ENCODE measurements at places on chromosomes 12 and 14.

GRCh38 chr12:132907216-132907615 is 19.8 kb upstream of the CHFR start:
- DNase-seq, result no peak

DNA sequence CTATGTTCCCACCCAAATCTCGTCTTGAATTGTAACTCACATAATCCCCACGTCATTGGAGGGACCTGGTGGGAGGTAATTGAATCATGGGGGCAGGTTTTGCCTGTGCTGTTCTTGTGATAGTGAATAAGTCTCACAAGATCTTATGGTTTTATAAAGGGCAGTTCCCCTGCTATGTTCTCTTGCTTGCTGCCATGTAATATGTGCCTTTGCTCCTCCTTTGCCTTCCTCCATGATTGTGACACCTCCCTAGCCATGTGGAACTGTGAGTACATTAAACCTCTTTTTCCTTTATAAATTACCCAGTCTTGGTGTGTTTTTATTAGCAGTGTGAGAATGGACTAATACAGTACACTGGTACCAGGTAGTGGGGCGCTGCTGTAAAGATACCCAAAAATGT is 177.6 kb upstream of the SYT10 start:
- DNase-seq, result no peak

DNA sequence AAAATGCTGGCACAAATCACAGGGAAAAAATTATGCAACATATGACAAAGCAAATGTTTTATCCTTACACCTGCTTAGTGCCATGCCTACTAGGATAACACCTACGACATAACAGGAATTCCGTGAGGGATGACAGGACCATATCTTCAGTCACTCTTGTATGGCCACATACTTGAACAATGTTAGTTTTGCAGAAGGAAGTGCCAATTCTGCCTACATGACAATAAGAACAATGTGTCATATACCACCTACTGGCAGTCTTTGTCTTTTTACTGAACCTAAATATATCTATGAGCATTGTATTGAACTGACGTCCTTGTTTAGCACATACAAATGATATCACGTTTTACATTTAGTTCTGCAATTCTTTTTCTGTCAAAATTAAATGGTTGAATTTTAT is 234.0 kb downstream of the ADAMTS20 start:
- no peak for DNase-seq

DNA sequence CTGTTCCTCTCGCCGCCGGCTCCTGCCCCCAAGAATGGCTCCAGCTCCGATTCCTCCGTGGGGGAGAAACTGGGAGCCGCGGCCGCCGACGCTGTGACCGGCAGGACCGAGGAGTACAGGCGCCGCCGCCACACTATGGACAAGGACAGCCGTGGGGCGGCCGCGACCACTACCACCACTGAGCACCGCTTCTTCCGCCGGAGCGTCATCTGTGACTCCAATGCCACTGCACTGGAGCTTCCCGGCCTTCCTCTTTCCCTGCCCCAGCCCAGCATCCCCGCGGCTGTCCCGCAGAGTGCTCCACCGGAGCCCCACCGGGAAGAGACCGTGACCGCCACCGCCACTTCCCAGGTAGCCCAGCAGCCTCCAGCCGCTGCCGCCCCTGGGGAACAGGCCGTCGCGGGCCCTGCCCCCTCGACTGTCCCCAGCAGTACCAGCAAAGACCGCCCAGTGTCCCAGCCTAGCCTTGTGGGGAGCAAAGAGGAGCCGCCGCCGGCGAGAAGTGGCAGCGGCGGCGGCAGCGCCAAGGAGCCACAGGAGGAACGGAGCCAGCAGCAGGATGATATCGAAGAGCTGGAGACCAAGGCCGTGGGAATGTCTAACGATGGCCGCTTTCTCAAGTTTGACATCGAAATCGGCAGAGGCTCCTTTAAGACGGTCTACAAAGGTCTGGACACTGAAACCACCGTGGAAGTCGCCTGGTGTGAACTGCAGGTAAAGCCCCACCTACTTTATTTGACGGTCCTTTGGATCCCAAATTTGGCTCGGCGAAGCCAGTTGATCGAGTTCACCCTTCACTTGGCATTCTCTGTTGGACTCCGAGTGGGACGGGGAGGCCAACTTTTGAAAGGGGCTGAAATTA is 1.5 kb downstream of the WNK1 start:
- peak; percentile 57 for DNase-seq

- DNase-seq, result no peak
These were observed 574 bp downstream of the PAWR start for GRCh38 chr12:79690142-79690637.

- DNase-seq, result no peak
These were observed 32.9 kb upstream of the SPTLC2 start for GRCh38 chr14:77649326-77649725.

GRCh38 chr12:104790296-104791125 is 167.6 kb downstream of the SLC41A2 start:
- peak; percentile 70 for DNase-seq

- DNase-seq, result no peak
These were observed 75.0 kb upstream of the SLC24A4 start for GRCh38 chr14:92247947-92248346.

- DNase-seq, result no peak
These were observed 315.3 kb downstream of the DIO2 start for GRCh38 chr14:79896009-79896408.

DNA sequence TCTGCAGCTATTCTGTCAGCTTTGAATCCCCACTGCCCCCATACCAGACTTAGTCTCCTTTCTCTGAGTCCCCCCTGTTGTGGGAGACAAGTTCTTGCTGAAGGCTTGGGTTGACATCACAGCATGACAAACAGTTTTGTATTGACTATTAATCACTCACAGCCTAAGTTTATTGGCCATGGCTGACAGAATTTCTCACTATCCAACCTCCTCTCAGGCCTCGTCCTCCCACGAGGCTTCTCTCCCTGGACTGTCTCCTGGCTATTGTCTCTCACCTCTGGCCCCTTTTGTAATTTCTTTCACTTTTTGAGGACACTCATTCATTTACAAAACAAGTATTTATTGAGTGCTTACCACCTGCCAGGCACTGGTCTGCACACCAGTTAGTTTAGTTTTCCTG is 35.2 kb upstream of the DCD start:
- DNase-seq, result no peak
